ENCODE measurements at places on chromosomes 1 and 21.

- DNase-seq = no peak
Measured at GRCh38 chr1:177423090-177423489, 252.3 kb downstream of the BRINP2 start.

DNA sequence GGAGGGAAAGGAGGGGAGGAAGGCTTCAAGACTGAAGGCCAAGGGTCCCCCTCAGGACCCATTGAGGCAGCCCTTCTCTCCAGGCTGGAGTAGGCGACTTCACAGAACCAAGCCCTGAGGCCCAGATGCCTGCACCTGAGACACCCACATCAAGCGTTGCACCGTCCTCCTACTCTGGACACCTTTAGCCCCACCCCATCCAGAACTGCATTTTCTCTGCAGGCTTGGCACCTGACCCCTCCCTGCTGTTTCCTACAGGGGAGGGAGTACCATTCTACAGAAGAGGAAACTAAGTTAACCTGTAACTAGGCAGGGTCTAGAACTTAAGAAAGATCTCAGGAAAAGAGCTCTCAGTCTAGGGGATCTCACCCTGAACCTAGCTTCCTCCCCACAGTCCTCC lies 12.0 kb downstream of the PEF1 start:
- no peak for DNase-seq

DNA sequence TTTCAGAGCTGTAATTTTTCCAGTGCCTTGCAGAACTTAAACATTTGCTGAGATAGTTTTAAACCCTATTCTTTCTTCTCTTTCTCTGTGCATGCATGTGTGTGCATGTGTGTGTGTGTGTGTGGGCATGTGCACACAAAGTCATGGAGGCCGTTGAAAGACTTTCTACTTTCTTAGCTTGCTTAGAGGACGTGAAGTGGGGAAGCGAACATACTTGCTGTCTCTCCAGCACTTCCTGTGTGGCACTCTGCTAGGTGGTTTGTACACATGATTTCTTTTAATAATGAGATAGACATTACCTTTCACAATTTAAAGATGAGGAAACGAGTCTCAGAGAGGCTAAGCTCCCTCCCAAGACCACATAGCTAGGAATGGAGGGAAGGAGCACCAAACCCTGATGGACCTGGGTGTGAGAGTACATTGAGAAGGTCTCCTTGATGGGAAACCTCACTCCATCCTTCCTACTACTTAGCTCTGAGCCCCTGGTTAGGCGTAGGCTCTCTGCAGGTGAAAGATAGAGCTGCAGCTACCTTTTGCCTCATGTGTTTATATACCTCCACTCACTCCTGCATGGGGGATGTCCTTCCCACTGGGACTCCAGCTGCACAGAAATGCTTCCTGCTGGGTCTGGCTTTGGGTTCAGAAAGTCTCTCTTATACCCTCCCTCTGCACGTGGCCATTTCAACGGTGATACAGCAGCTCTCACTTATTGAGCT lies 101.9 kb upstream of the USP24 start:
- no peak for DNase-seq

- no peak for DNase-seq
Measured at GRCh38 chr1:160985723-160986122, 31.1 kb upstream of the ITLN2 start.

DNA sequence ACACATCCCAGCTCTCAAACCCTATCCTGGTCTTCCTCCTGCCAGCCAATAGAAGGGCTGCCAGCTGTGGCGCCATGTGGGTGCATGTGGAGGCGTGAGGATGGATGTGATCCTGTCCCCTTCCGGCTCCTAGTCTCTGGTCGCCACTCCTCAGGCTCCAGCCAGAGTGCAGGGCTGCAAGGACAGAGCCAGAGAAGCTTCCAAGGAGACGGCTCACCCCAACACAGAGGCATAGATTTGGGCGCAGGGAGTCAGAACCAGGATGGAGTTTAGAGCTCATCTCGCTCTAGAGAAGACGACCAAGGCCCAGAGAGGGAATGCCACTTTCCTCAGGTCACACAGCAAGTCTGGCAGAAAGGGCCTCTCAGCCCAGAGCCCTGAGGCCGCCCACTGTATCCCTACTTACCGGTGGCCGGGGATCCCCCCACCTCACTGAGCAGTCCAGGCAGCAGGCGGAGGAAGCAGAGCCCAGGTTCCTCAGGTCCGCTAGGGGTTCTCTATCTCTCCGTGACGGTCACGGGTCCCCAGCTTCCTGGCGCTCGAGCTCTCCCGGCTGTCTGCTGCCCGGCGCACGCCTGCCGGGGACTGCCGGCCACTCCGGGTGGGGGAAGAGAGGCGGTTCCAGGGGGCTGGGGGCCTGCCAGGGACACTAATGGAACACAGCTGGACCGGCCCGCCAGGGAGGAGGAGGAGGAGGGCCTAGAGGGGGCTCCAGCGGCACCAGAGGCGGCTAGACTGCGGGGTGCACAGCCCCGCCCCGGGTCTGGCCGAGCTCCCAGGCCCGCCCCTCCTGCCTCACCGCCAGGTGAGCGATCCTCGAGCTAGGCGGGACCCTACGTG lies at the start of gene COL16A1:
Gene COL16A1 (minus strand): TSS at position 587 of the 840 bp plus-strand sequence. CDS start 1,824 bp downstream, outside the sequence.
- DNase-seq = no peak

DNA sequence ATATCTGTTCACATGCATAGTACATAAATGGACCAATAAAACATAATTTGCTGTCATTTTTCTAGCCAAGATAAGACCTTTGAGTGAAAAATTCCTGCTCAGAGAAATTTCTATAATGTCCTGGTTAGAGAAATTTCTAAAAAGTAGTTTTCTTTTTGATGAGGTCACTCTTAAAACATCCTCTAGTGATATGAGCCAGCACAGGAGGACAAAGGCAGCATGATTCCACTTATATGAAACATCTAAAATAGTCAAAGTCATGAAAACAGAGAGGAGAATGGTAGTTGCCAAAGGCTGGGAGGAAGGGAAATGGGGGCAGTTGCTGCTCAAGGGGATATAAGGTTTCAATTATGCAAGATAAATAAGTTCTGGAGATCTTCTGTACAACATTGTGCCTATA lies 239.4 kb downstream of the BACH1 start:
- DNase-seq = no peak

- DNase-seq = no peak
Measured at GRCh38 chr1:155052439-155053395, 1.6 kb downstream of the ADAM15 start.

- DNase-seq = no peak
Measured at GRCh38 chr1:212689196-212689725, 10.4 kb downstream of the BATF3 start.

DNA sequence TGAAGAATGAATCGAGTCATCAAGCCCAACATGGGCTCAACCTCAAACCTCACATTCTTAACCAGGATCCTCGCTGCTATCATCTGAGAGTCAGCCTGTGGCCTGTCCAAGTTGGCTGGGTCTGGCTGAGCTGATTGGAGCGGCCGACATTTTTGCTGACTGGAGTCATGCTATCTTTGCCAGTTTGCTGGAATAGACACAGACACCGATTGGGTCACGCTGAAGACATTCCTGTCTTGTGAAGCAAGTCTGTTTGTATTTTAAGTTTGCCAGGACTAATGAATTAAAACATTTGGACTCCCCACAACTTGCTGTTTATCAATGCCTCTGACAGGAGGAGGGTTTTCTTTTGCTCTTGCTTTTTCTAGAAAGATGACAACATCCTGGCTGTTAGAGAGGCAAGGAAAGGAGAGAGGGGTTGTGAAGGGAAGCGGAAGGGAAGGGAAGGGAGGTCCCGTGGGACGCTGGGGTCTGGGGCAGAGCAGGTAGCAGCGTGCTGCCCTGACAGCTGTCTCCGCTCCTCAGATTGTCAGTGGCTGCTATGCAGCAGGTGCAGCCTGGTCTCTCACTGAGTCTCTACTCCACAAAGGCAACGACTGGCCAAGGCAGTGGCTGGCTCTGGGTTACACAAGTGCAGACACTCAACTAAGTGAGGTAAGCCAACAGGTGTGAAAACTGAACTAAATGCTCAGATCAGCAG lies at the start of gene MAP3K7CL:
Gene MAP3K7CL (plus strand): TSS at position 375 of the 700 bp plus-strand sequence. CDS start 2,701 bp downstream, outside the sequence.
- no peak for DNase-seq

- no peak for DNase-seq
Measured at GRCh38 chr1:114854693-114855320, at the start of gene SYCP1. Gene SYCP1, plus strand, starts transcription at chr1:114854863. Its CDS starts 602 bp downstream, at chr1:114855465.

DNA sequence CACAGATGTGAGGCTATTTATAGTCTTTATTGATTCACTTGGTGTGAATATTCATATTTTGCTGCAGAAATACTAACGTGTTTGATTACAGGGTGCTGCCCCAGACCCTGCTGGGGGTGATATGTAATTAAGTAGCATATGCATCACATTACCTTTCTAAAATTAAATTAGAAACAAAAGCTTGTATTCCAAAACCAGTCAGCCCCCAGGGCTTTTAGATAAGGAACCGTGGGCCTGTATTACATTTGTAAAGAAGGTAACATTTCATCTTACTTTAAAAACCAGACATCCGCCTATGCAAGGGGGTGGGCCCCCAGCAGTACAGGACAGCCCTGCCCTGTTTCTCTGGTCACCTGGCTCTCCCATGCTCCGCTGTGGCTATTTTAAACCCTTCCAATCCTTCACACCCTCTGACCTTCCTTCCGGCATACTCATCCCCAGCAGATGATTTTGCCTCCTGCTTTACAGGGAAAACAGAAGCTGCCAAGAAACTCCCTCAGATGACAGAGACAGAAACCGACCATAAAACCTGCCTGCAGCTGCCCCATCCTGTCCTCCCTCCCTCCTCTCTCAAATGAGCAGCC lies 22.0 kb upstream of the KCNC4 start:
- no peak for DNase-seq
